ENCODE measurements at places on chromosomes 2 and 18.

- DNase-seq = no peak
Measured at GRCh38 chr18:22698711-22699110, 234.4 kb upstream of the RBBP8 start.

- no peak for DNase-seq
Measured at GRCh38 chr18:48904847-48905394, 45.8 kb downstream of the SMAD7 start.

DNA sequence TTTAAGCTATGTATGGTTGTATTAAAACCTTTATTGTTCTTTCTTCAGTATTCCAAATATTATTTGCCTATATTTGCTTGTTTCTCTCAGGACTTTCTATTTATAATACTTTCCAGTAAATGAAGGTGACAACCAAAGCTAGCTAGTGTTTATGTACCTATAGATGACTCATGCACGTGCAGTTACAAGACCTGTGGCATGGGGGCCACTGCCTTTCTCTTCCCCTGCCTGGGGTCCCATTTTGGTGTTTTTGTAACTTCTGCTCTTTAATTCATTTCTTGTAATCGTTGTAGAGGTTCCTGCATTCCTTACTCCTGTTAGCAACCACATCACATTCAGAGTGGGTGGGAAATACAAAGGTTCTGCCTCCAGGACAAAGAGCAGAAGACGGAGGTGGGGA lies 364.6 kb downstream of the PTPRM start:
- no peak for DNase-seq

- no peak for DNase-seq
Measured at GRCh38 chr2:216206041-216206703, 97.0 kb downstream of the XRCC5 start.

- no peak for DNase-seq
Measured at GRCh38 chr2:178422097-178422496, 28.9 kb downstream of the PRKRA start.
